ENCODE measurements at places on chromosomes 2 and 18. TPM values are rescaled to one million over a fixed set of nuclear protein-coding genes. Genes with fewer than 3 reads are reported as not detected.

GRCh38 chr2:181853696-181854095 is 37.8 kb upstream of the ITPRID2 start:
- no peaks in the 10 kb centered on the region for H3K36me3 ChIP-seq
- no peak overlapping the region for H3K27ac ChIP-seq
- no peak overlapping the region for H3K4me3 ChIP-seq
- H3K4me1 ChIP-seq: no peaks in the 10 kb centered on the region
- no peak for DNase-seq

DNA sequence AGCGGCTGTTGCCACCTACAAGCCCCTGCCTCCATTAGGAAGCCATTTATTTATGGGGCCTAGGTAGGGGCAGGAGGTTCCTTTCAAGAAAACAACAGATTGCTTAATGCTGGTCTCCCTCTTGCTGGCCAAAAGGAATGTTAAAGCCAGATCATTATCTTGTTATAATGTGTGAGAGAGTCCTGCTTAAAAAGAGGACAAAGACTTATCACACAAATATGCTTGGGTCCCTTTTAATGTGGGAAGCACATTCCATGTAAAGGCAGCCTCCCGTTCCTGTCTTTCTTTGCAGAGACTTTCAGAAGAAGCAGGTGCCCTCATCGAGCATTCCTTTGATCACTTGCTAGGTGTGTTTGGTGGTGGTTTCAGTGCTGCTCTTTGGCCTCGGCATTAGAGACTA is 76.4 kb downstream of the AGAP1 start:
- no peak for DNase-seq
- no peaks in the 10 kb centered on the region for H3K36me3 ChIP-seq
- peaks cover 25% of the 10 kb centered on the region for H3K27me3 ChIP-seq
- H3K4me3 ChIP-seq: no peak overlapping the region

- peaks cover 8% of the 10 kb centered on the region for H3K27me3 ChIP-seq
- H3K4me1 ChIP-seq: no peaks in the 10 kb centered on the region
- H3K4me3 ChIP-seq: no peak overlapping the region
- H3K27ac ChIP-seq: no peak overlapping the region
Observed at GRCh38 chr2:11408959-11409571, 56.9 kb downstream of the E2F6 start.

GRCh38 chr2:222052934-222053367 is 245.8 kb downstream of the PAX3 start:
- no peak for DNase-seq
- no peaks in the 10 kb centered on the region for H3K4me1 ChIP-seq
- no peak overlapping the region for H3K27ac ChIP-seq
- peaks cover 30% of the 10 kb centered on the region for H3K27me3 ChIP-seq
- H3K4me3 ChIP-seq: no peak overlapping the region
- no peaks in the 10 kb centered on the region for H3K36me3 ChIP-seq

GRCh38 chr2:111708476-111709180 is 175.4 kb downstream of the ANAPC1 start:
- H3K4me3 ChIP-seq: no peak overlapping the region
- H3K27ac ChIP-seq: no peak overlapping the region
- peak; percentile 33 for DNase-seq
- H3K27me3 ChIP-seq: peaks cover 14% of the 10 kb centered on the region
- H3K4me1 ChIP-seq: peaks cover 26% of the 10 kb centered on the region

GRCh38 chr2:164371916-164372315 is 249.4 kb downstream of the GRB14 start:
- no peak overlapping the region for H3K27ac ChIP-seq
- no peaks in the 10 kb centered on the region for H3K27me3 ChIP-seq
- H3K4me3 ChIP-seq: no peak overlapping the region
- DNase-seq: no peak

GRCh38 chr2:974054-974453 is 23.4 kb downstream of the SNTG2 start:
- H3K27ac ChIP-seq: peak overlapping the region; percentile 60
- H3K4me3 ChIP-seq: peak overlapping the region; percentile 40
- peak; percentile 45 for DNase-seq
- H3K4me1 ChIP-seq: peaks cover 26% of the 10 kb centered on the region
- peaks cover 6% of the 10 kb centered on the region for H3K27me3 ChIP-seq

GRCh38 chr18:79429785-79430281 is 34.1 kb downstream of the NFATC1 start:
- H3K4me1 ChIP-seq: peaks cover 28% of the 10 kb centered on the region
- H3K36me3 ChIP-seq: peaks cover 22% of the 10 kb centered on the region
- no peak overlapping the region for H3K27ac ChIP-seq
- no peak overlapping the region for H3K4me3 ChIP-seq
- no peak for DNase-seq

DNA sequence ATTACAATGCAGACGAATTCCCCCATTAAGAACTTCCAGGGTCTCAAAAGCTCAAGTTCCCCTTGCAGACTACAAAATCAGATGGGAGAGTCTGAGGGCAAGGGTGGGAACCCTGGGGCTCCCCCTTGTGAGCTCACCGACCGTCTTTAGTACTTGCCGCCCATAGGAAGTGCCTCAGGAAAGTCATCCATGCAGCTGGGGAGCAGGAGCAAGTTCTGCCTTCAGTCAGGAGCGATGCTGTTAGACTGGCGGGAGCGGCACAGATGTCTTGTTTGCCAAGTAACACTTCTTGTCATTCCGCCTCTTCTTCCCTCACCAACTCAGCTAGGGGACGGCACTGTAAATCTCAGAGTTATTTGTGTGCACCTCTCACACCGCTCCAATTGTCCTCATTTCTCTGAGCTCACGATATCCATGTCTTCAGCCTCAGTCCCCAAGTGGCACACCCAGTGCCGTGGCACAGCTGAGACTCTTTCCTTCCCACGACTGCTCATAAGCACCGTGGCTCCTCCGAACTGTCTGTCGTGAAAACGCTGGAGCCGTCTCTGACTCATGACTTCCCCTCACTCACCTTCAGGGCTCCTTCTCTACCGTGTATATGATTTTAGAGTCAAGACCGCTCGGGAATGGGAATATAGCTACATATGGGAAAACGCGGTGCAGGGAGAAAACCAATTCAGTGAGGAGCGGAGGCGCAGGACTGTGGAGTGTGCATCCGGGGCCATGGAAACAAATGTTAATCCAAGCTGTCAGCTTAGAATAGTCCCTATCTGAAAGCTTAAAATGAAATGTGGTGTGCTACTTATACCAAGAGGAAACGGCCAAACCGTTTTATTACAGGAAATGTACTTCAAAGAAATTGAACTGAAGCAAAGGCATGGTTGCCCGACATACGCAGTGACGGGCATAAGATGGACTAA is 34.0 kb downstream of the UXS1 start:
- H3K36me3 ChIP-seq: peaks cover 50% of the 10 kb centered on the region
- H3K4me1 ChIP-seq: peaks cover 86% of the 10 kb centered on the region
- H3K27ac ChIP-seq: peak overlapping the region; percentile 95
- H3K4me3 ChIP-seq: peak overlapping the region; percentile 79
- no peaks in the 10 kb centered on the region for H3K27me3 ChIP-seq
- DNase-seq: peak; percentile 77

- no peak overlapping the region for H3K4me3 ChIP-seq
- peaks cover 7% of the 10 kb centered on the region for H3K4me1 ChIP-seq
- H3K27me3 ChIP-seq: peaks cover 13% of the 10 kb centered on the region
- DNase-seq: peak; percentile 5
Observed at GRCh38 chr2:158391876-158392275, 64.7 kb downstream of the CCDC148 start.

DNA sequence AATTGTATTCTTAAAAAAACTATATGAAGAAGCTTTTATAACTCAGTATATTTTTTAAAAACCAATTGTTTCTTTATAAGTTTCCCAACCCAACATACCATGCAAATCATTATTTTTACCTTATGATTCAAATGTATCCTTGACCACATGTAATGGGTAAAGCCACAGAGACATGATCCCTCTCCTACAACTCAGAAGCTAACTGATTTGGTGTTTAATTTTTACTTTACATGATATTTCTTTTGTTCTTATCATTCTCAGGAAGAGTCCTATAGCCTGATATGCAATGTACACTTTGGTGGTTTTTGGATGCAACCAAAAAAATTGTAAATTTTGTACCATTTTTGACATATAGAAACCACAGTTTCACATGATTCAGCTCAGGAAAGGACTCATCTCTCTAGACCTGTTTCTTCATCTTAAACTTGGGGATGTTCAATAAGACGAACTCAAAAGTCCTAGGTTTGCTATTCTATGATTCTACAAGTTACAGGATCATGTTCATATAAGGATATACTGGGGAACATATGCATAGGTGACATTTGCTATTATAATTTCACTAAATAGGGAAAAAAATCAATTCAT is 85.2 kb upstream of the RBBP8 start:
- H3K27ac ChIP-seq: no peak overlapping the region
- H3K27me3 ChIP-seq: peaks cover 16% of the 10 kb centered on the region
- H3K4me1 ChIP-seq: peaks cover 3% of the 10 kb centered on the region
- DNase-seq: no peak
- no peak overlapping the region for H3K4me3 ChIP-seq

DNA sequence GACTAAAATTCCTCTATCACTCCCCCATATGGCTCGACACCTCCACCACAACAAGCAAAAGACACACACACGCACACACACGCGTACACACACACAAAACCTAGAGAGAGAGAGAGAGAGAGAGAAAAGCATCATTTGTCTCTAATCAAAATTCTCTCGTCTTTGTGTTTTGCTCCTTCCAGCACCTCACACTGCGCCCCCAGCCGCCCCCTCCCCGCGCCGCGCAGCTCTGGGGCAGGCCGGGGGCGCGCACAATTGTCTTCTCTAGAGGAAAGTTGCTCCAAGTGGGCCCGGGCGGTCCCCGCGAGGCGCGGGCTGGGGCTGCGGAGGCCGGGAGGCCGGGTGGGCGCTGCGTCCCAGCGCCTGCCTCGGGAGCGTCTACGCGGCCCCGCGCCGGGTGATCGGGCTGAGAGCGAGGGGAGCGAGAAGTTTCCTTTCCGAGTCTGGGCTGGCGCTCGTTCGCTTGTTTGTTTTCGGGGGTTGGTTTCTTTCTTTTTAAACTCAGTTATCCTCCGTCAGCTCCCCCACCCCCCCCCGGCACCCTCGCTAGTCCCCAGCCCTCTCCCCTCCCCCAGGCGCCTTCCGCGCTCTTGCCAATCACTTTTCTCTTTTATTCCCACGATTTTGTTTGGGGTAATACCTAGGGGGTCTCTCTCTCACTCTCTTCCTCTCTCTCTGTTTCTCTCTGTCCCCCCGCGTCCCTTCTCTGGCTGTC is 4.1 kb downstream of the ZEB2 start:
- H3K36me3 ChIP-seq: no peaks in the 10 kb centered on the region
- peak; percentile 42 for DNase-seq
- peaks cover 15% of the 10 kb centered on the region for H3K4me1 ChIP-seq
- H3K27ac ChIP-seq: no peak overlapping the region

- H3K4me1 ChIP-seq: no peaks in the 10 kb centered on the region
- H3K27ac ChIP-seq: no peak overlapping the region
- H3K27me3 ChIP-seq: no peaks in the 10 kb centered on the region
- H3K36me3 ChIP-seq: no peaks in the 10 kb centered on the region
Observed at GRCh38 chr18:45370255-45371010, 244.8 kb upstream of the SLC14A2 start.

- no peak overlapping the region for H3K27ac ChIP-seq
- no peaks in the 10 kb centered on the region for H3K36me3 ChIP-seq
- H3K27me3 ChIP-seq: no peaks in the 10 kb centered on the region
Observed at GRCh38 chr2:174540893-174541292, 54.1 kb upstream of the GPR155 start.

The SRD5A2 gene
- not detected for total RNA-seq

The APOB gene
- total RNA-seq: not detected

The EVA1A gene
- total RNA-seq: not detected

The ICOS gene
- total RNA-seq: 197 TPM

The CYP1B1 gene
- total RNA-seq: 2.4 TPM

The YES1 gene
- 6.7 TPM for total RNA-seq

The AQP4 gene
- not detected for total RNA-seq

The GMCL1 gene
- 15.9 TPM for total RNA-seq

The SCYGR4 gene
- total RNA-seq: not detected

The CGREF1 gene
- total RNA-seq: 5.8 TPM

The CAPG gene
- total RNA-seq: 10.2 TPM

The VWC2L gene
- total RNA-seq: not detected

All from activated naive CD4-positive, alpha-beta T cell treated with anti-CD3 and anti-CD28 coated beads for 36 hours (primary cell).